ENCODE measurements at places on chromosomes 7 and 10.
A peak's percentile ranks its signal among the peaks of the same experiment; 100 is the strongest.

GRCh38 chr10:85641479-85642009 lies 725.1 kb downstream of the GRID1 start:
- DNase-seq, result peak; percentile 39

DNA sequence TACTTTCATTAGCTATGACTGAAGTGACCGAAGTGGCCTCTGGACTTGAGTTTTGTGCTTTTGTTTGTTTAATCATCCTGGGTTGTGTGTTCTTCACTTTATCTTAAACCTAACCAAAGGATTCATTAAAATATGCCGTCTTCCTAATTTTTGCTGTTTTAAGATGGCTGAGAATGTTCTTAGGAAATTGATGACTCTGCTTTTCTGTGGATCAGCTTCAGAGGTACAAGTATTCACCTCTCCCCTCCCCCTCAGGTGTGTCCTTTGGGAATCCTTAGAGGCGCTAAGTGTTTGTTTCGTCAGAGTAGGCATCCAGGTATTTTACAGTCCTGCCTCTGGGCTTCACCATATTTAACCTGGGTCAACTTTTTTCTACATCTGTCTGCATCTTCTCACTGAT lies 1.1 kb downstream of the CCDC126 start:
- peak; percentile 56 for DNase-seq

GRCh38 chr10:28938745-28939144 lies 261.4 kb downstream of the BAMBI start:
- no peak for DNase-seq

DNA sequence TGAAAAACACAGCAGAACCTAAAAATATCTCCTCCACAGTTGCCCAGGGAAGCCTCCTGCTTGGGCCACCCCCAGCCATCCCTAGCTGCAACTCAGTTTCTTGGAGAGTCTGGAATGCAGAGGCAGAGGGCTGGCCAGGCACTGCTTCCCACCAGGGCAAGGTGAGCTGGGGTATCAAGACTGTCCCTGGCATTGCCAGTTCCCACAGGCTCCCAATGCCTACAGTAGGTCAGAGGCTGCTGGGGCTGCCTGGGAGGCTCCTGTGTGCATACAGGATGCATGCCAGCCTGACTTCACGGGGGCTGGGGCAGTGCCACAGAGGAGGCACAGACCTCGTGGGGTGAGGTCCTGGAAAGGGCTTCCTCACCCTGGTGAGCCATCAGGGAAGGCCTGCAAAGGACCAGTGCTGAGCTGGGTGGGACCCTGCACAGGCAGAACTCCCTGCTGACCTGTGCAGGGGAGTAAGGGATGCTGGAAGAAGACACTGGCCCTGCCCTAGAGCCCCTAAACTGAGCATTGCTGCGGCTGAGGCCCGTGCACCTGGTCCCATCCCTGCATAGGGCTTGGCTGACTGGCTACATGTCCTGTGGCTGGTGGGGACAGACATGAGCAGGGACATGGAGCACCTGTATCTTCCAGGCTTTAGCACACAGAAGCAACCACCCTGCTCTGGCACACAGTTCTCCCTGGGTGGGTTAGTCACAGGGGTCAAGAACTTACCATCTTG lies 121.9 kb upstream of the RET start:
- no peak for DNase-seq
